Stimulated activated CD4-positive, alpha-beta T cell treated with anti-CD3 and anti-CD28 coated beads, Interleukin-12 subunit alpha, Interleukin-12 subunit beta, amount 100 ng/mL, for 24 hours (primary cell): ENCODE measurements at places on chromosomes 12 and 14.

DNA sequence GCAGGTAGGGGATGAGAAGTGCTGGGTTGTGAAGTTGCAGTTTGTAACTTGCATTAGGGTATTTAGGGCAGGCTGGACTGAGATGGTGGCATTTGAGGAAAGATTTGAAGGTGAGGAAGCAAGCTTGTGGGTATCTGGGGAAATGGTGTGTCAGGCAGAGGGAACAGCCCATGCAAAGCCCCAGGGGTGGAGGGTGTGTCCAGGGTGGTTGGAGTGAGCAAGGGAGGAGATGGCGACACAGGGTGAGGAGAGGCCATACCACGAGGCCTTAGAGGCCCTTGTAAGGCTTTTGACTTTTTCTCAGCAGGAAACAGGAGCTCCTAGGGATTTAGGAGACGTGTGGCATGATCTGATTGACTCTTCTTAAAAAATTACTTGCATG is 136.9 kb downstream of the NUAK1 start:
- DNase-seq, result no peak

- no peak for DNase-seq
These were observed 6.2 kb upstream of the PTGER2 start for GRCh38 chr14:52307905-52308304.

DNA sequence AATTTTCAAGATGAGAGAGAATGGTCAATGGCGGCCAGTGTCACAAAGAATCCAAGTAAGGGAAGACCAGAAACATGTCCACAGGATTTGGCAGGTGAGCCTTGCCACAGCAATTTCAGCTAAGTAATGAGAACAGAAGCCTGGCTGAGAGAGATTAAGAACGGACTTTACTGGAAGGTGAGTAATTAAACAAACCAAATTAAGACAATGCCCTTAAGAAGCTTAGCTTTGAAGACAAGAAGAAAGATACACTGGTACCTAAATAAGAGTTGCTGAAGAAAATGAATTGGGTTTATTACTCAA is 145.4 kb upstream of the PLEKHG7 start:
- no peak for DNase-seq

GRCh38 chr12:50991291-50991690 is 34.9 kb downstream of the SLC11A2 start:
- no peak for DNase-seq

DNA sequence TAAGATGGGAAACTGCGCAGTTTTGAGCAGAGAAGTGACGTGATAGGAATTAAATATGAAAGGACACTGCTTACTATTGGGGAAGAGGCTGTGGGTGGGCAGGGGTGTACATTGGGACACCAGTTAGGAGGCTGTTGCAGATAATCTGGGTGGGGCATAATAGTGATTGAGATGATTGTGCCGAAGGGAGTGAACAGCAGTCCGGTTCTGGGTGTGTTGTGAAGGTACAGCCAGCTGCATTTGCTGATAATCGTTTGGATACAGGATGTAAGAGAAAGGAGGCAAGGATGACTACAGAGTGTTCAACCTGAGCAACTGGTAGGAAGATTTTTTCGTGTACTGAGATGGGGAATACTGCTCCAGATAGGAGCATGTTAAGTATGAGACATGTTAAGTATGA is 205.2 kb upstream of the NEDD1 start:
- no peak for DNase-seq

- no peak for DNase-seq
These were observed 768.3 kb upstream of the ATXN7L3B start for GRCh38 chr12:73769337-73769736.

DNA sequence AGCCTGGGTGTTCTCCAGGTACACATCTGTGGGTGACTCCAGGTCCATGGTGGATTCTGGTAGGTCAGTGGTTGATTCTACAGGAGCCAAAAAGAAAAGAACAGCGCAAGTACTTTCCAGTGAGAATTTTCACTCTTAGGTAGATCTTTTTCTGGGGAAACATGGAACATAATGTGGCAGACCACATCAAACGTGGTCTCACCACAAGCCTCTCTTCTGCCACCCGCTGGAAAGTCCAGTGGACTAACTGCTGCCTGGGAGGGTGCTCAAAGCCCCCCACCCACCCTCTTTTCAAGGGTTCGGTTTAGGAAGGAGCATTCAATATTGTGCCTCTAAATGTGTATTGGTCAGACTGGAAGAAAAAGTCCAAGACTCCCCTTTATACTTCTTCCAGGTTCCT is 36.1 kb upstream of the PRB2 start:
- DNase-seq, result no peak

- DNase-seq, result no peak
These were observed 65.4 kb downstream of the PTPRB start for GRCh38 chr12:70571705-70572268.

GRCh38 chr12:1078002-1078401 is 87.0 kb downstream of the ERC1 start:
- DNase-seq, result no peak

DNA sequence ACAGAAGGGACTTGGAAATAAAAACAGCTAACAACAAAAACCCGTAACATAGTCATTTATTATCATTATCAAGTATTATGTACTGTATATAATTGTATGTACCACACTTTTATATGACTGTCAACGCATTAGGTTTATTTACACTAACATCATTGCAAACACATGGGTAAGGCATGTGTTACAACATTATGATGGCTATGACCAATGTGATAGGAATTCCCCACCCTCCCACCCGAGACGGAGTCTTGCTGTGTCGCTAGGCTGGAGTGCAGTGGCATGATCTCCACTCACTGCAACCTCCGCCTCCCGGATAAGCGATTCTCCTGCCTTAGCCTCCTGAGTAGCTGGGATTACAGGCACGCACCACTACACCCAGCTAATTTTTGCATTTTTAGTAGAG is 82.6 kb downstream of the ERC1 start:
- DNase-seq, result no peak

- DNase-seq, result no peak
These were observed 1.5 kb upstream of the MLF2 start for GRCh38 chr12:6754411-6754810.

DNA sequence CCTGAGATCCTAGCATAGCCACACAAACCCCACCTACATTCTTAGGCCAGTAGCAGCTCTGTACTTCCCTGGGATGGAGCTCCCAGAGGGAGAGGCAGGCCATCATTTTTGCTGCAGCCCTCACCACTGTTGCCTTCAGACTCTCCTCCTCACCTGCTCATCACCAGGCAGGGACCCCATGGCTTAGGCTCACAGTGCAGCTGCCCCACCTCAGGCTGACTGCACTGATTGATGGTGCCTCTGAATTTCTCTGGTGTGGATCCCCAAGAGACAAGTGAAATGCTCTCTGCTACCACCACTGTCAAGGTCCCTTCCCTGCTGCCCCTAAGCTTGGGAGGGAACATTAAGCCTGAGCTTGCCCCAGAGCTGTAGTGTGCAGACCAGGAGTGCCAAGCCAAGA is 76.2 kb downstream of the TMTC3 start:
- DNase-seq, result no peak

GRCh38 chr14:22850944-22851764 is 14.8 kb downstream of the MMP14 start:
- DNase-seq, result no peak

GRCh38 chr12:113127791-113128199 is 7.8 kb downstream of the RASAL1 start:
- DNase-seq, result no peak

- DNase-seq, result no peak
These were observed 106.7 kb downstream of the PPHLN1 start for GRCh38 chr12:42432517-42433140.

DNA sequence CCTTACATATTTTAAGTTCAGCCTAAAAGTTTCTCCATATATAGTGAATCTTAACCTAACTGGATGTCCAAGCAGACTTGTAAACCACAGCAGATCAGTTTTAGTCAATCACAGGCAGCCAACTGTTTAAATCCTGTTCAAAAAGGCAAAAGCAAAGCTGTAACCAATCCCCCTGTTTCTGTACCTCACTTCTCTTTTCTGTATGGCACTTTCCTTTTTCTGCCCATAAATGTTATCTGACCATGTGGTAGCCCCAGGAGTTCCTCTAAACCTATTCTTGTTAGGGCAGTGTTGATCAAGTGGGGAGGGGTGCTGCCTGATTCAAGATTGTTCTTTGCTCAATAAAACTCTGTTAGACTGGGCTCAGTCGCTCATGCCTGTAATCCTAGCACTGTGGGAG is 8.5 kb upstream of the DACT1 start:
- DNase-seq, result no peak

DNA sequence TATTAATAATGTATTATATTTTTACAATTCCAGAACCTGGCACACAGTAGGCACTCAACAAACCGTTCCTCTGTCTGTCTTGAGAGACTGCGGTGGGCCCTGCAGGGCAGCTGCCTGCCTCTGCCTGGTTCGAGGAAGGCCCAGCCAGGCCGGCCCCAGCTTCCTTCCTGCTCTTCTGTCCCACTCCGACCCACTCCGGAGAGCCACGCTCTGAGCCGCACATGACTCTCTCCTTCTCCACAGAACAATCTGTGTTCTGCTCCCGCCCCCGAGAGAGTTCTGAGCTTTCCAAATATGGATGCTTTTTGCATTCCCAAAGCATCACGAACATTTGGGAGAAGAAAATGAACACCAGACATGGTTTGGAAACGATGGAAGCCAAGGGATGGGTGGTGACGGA is 57.3 kb downstream of the TTC7B start:
- DNase-seq, result no peak

- DNase-seq, result no peak
These were observed 314 bp upstream of the DHRS7 start for GRCh38 chr14:60165547-60165876.

DNA sequence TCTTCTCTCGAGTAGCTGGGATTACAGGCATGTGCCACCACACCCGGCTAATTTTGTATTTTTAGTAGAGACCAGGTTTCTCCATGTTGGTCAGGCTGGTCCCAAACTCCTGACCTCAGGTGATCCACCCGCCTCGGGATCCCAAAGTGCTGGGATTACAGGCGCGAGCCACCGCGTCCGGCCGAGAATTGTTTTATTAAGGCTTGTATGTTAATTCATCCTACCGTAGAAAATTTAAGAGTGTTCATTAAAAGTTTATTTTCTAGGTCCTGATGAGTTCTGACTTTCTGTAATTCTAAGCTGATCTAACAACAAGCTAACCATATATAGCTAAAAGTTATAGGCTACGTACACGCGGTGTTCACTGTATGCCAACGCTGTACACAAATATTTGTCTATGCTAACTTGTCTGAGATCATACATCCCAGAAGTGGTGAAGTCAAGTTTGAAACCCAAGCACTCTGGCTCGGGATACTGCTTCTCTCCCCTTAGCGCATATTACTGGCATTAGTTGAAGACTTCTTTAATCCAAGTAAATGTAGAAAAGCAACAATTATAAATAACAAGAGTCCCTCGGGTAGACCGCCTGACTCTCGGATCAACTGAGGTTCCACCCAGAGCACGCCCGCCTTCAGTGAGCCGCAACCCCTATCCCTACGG is 570 bp upstream of the MRPS35 start:
- no peak for DNase-seq

DNA sequence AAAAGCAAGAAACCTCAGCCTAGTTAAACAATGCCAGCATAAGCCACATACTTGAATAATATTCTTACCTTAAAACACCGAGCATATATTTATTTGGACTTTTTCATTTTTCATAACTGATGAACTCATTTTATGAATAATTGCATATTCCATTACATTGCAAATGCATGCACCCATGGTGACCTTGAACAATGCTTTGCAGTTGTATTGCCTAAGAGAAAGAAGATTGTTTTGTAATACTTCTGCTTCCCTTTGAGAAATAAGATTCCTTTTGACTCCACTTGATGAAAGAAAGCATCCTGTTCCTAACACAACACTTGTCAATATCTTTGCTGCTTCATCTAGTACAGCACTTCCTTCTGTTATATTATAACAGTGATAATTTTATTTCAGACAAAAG is 1182.2 kb downstream of the FLRT2 start:
- DNase-seq, result no peak

- DNase-seq, result no peak
These were observed 177.7 kb downstream of the MED13L start for GRCh38 chr12:116099652-116100432.

DNA sequence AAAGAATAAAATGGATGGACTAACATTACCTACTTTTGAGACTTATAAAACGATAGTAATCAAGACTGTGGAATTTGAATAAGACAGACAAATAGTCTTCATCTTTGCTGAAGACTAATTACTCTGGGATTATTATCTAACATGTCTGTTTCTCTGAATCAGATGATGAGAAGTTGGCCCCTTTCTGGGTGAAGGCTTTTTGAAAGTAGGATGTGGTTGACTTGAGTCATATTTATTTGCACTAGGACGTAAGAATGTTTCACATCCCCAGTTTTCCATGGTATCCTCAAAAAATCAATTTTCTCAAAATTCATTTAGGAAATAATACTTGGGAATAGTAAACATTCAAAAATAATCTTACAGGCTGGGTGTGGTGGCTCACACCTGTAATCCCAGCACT is 31.8 kb downstream of the PKP2 start:
- DNase-seq, result no peak

- no peak for DNase-seq
These were observed 18.4 kb downstream of the RACGAP1 start for GRCh38 chr12:50006754-50007442.
